Bone marrow (tissue), 2 donors: ENCODE measurements at places on chromosomes 1 and 21.
A peak's percentile ranks its signal among the peaks of the same experiment; 100 is the strongest.

- no peak for DNase-seq
Measured at GRCh38 chr21:38646213-38646837, 148.0 kb upstream of the ERG start.

DNA sequence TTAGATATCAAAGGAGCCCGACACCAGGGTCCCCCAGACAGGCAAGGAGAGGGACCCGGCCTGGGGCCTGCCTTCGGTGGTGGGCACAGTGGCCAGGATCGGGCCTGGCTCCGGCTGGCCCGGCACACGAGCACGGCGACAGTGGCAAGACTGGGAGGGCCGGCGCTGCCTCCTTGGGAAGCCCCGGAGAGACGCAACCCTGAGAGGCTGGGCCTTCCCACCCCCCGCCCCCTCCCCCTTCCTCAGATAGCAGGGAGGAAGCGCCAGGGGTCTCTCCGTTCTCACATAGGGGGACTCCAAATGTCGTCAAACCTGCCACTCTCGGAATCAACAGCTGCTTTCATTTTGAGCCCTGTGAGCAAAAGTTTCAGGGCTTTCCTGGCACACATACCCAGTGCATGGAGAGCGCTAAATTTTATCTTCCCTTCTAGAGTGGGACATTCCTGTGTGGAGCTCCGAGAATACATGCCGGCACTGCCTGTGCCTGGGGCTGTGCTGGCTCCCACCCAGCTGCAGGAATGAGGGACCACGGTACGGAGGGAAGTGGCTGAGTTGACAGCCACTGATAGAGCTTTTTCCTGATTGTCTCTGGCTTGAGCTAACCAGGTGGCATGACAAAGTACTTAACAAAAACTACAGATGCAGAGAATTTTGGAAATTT, 62.4 kb downstream of the CD247 start:
- peak; percentile 30 for DNase-seq

DNA sequence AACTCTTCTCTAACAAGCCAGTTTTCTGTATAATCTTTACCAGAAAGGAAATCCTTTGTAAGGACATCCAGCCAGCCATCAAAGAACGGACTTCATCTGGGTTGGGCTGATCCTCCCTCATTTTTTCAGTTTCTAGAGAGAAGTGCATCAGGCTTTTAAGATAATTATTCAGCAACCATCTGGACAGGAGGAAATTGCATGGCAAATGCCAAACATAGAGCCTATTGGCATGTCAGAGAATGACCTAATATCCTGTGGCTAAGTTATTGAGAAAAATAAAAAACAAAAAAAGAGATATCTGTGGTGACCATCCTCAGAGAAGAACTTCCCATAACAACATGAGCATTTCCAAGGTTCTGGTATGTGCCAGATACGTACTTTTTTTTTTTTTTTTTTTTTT, 74.9 kb upstream of the BEND5 start:
- DNase-seq: no peak

- DNase-seq: no peak
Measured at GRCh38 chr1:43327549-43328292, 9.9 kb upstream of the MPL start.

- DNase-seq: no peak
Measured at GRCh38 chr1:234313171-234313570, 60.1 kb upstream of the COA6 start.

- no peak for DNase-seq
Measured at GRCh38 chr1:152444045-152444444, 30.0 kb upstream of the CRNN start.

- DNase-seq: no peak
Measured at GRCh38 chr1:230549625-230550024, 92.7 kb upstream of the COG2 start.

- peak; percentile 11 for DNase-seq
Measured at GRCh38 chr21:15063081-15063813, 1.6 kb downstream of the NRIP1 start.

GRCh38 chr1:26285366-26286063, 5.6 kb downstream of the SH3BGRL3 start:
- no peak for DNase-seq

- no peak for DNase-seq
Measured at GRCh38 chr21:35423709-35424108, 374.6 kb upstream of the RUNX1 start.

- no peak for DNase-seq
Measured at GRCh38 chr1:42824481-42825035, 7.4 kb upstream of the SVBP start.

GRCh38 chr1:205518661-205519540, 14.4 kb downstream of the CDK18 start:
- no peak for DNase-seq
